ENCODE measurements at places on chromosomes 5 and 9.

DNA sequence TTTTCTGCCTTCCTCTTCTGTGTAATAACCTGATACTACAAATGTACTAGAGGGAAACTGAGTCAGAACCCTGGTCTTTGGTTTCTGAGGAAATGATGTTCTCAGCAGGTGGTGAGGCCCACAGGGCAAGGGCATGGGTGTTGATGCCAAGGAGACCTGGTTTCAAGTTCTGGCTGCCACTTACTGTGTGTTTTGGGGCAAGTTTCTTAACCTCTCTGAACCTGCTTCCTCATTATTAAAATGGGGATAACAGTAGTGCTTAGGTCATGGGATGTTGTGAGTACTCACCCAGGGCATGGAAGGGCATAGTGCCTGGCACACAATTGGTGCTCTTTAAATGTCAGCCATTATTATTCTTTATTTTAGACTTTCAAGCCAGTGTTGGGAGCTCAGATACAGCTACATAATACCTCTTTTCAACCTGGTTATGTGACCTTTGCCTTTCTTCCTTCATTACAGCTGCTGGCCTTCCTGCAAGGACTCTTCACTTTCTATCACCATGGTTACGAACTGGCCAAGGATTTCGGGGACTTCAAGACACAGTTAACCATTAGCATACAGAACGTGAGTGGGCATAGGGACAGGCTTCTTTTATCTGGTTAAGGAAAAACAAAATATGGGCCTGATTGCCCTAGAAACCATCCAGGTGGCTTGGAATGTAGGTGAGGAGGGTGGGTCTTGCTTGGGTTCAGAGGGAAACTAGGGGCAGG, 131.5 kb downstream of the ARHGAP26 start:
- DNase-seq = no peak

GRCh38 chr5:59817536-59817935, 76.0 kb downstream of the PDE4D start:
- no peak for DNase-seq

DNA sequence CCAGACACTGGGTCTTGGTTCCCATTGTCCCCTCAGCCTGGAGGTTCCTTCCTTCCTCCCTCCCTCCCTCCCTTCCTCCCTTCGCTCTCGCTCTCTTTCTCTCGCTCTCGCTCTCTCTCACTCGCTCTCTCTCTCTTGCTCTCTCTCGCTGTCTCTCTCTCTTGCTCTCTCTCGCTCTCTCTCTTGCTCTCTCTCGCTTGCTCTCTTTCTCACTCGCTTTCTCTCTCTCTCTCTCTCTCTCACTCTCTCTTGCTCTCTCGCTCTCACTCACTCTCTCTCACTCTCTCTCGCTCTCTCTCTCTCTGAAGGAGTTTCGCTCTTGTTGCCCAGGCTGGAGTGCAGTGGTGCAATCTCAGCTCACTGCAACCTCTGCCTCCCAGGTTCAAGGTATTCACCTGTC, 23.4 kb downstream of the LAMC3 start:
- no peak for DNase-seq

- no peak for DNase-seq
These were observed 91.1 kb upstream of the CD180 start for GRCh38 chr5:67287510-67288268.

GRCh38 chr9:80538976-80539375, 967.2 kb downstream of the TLE4 start:
- no peak for DNase-seq

DNA sequence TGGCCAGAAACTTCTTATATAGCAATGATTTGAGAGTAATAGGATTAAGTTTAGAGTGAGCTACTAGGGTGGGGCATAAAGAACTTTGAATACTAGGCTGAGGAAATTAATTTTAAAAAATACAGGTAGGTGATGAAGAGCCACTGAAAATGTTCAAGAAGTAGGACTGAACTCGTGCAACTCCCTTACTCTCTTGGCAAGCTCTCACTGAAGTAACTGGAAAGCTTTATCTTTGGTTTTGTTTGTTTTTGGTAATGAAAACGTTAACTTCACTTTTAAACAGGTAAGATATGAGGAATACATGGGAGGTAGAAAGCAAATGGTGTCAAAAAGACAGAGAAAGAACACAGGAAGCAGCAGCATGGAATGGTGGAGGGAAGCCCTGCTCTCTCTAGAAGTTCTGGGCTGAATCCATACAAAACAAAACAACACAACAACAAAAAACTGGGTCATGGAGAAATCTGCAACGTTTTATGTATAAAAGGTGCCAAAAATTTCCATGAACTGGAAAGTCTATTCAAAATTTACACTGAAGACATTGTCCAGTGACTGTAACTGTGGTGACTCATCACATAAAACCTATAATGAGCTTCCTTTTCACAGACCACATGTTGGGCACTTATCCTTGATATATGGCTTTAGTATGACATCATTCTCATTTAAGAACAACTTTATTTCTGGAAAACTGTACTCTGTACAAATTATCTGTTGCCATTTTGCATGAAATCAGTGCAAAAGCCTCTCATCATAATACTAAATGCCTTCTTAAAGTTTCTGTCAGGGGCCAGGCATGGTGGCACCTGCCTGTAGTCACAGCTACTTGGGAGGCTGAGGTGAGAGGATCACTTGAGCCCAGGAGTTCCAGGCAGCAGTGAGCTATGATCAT, 91.2 kb upstream of the CHD1 start:
- DNase-seq = no peak

DNA sequence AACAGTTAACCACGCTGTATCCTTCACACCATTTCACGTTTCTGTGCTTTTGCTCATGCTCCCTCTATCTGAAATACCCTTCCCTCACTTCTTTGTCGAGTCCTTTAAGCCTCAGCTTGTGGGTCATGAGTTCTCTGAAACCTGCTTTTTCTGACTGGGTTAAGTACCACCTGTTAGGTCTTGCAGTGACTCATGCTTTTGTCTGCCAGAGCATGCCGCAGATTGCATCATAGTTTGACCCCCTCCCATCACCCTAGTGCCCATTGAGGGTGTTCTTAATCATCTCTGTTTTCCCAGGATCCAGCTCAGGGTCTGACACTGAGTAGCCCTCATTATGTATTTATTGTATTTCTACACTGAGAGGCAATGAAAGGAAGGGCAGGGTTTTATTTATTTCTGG, 190.2 kb downstream of the ASTN2 start:
- no peak for DNase-seq

- DNase-seq = no peak
These were observed 591.0 kb upstream of the DMAC1 start for GRCh38 chr9:8390571-8390970.

DNA sequence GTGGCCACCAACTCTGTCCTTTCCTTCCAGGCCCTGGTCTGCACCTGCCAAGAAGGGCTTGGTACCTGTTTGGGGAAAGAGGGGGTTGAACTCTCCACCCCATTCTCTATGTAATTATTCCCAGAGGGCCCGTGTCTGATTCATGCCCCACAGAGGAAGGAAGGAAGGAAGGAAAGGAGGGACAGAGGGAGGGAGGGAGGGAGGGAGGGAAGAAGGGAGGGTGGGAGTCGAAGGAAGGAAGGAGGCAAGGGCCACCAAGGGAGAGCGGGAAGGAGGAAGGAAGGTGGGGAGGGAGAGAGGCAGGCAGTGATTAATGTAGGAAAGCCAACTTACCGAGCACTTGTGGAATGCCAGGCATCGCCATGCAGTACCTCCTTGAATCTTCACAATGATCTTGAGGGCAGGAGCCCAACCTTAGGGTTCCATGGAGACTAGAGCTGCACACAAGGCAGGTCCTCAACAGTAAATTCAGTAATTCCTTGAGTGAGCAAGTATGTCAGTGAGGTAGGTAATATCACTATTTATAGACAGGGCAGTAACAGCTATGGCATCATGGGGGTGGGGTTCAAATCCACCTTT, 75.8 kb downstream of the FGF18 start:
- no peak for DNase-seq

DNA sequence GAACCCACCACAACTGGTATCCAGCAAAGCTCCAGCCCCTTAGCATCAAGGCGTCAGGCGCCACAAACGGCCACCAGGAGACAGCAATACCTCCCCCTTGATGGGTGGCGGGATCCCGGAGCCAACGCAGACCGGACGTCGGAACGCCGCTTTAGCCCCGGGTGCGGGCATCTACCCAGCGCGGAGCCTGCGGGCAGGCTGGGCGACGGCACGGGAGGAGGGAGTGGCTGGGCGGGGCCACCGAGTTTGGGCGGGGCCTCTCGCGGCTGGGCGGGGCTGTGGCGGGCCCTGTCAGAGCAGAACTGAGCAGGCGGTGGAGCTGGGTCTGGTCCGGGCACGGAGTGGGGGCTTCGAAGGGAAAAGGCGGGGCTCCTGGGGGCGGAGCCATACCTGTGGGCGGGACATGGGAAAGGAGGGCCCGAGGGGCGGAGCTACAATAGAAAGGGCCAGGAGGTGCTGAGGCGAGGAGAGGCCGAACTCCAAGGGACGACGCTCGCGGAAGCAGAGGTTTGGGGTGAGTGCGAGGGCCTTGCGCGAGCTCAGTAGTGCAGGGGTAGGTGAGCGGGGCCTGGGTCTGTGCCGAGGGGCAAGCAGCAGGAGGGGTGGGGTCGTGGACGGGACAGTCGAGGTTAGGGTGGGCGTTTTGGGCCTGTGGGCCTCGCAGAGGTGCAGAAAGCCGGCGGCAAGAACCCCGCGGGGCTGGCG, 40.2 kb upstream of the GARNL3 start:
- DNase-seq = peak; percentile 94

DNA sequence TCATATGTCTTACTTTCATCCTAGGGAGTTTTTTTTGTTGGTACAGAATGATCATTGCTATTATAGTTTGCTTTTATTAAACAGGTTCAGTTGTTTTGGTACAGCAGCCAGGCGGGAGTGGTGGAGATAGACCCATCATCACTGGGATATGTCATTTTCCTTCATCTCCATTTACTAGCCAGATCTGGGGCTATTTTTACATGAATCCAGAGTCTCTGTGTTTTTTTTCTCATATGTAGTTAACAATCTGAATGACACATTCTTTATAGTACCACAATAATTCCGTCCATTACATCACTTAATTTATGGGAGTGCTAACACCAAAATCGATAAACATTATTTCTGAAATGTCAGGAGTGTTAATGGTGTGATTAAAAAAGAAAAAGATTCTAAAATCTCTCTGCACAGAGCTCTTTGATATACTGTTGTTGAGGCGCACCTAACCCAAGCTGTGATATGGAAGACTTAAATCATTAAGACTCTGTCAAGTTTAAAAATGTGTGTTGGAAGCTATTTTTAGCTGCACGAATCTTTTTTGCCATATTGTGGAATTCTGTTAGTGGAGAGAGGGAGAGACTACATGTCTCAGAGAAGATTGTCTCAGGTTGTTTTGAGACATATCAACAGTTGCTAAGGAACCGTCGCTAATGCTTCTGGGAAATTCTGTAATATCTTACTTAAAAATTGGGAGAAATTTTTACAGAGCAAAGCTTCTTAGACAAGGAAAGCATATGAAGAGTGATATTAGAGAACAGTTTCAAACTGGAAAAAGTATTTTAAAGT, 59.6 kb downstream of the RPS23 start:
- DNase-seq = no peak

DNA sequence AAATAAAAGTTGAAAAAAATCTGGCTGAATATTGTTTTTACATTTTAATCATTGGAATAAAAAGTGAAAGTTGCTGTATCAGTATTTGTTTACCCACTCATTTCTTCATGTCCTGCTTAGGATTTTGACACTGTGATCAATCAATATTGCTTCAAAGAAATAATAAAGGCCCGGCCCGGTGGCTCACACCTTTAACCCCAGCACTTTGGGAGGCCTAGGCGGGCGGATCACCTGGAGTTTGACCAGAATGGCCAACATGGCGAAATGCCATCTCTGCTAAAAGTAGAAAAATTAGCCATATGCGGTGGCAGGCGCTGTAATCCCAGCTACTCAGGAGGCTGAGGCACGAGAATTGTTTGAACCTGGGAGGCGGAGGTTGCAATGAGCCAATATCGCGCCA, 93.7 kb upstream of the CTNND2 start:
- DNase-seq = no peak

DNA sequence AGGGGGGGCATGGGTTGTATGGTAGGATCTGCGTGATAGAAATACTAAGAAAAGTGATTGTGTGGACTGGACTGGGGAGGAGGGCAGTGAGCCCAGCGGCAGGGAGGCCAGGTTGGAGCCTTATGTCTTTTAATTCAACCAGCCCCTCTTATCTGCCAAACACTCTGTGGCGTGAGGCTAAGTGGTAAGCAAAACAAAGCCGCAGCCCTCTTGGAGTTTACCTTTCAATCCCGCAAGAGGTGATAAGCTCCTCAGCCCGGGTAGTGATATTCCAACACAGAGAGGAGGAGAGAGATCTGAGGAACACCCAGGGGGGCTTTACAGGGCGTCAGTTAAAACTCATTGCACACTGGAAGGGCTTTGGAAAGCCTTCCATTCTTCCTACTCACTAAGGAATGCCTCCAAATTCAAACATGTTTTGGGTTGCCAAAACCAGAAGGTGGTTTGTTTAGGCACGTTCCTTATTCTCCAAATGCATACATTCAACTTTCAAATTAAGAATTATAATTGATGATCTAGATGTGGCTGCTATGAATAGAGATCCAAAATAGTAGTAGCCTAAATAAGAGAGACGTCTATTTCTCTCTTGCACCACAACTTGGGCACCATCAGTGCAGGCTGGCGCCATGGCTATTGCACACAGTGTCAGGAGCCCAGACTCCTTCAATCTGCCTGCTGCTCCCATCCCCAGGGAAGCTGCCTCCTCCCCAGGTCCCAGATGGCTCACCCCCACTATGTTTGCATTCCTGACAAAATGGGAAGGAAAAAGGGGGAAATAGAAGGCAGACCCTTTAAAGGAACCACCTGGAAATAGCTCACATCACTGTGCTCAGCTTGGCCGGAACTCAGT, 75.1 kb upstream of the FSTL4 start:
- DNase-seq = no peak

All from femur (tissue), 1 donor.